ENCODE measurements at places on chromosomes 2 and 18.

GRCh38 chr2:182499706-182500470 is 73.1 kb upstream of the PDE1A start:
- DNase-seq: no peak

DNA sequence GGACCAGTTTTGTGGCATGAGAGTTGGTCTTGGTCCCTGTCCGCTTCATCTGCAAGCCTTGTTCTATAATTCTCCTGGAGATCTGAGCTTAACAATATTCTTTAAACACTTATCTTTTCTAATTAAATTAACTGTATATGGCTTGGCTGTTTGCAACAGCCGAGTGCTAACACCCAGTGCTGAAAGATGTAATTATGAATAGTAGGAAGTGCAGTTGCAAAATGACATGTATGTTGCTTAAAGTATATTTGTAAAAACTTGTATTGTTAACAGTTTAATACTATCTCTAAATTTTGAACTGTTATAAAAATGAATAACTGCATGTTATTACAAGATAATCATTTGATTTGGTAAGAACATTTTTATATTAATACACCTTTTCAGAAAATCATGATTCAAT is 45.1 kb downstream of the CCDC102B start:
- DNase-seq: no peak

GRCh38 chr2:169301596-169302335 is 60.6 kb downstream of the LRP2 start:
- no peak for DNase-seq

DNA sequence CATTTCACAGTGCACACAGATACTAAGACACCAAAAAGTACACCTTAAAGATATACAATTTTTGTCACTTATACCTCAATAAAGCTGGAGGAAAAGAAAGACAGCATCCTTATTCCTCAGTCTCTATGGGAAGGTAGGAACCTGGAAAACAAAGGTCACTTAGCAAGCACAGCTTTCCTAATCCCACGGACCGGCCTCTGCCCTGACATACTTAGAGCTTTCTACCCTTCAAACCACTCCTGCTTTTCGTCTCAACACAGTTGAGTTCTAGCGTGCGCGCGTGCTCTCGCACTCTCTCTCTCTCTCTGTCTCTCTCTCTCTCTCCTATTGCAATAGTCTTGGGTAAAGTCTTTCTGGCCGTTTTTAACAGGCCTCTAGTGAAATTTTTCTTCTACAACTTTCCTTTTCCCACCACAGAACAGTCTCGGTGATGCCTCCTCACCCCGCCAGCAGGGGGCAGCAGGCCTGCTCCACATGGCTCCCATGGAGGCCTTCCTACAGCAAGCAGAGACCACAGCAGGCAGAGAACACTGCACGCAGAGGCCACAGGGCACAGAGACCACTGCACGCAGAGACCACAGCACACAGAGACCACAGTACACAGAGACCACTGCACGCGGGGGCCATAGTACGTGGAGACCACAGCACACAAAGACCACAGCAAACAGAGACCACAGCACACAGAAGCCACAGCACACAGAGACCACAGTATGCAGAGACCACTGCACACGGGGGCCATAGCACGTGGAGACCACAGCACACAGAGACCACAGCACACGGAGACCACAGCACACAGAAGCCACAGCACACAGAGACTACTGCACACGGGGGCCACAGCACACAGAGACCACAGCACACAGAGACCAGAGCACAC is 106.9 kb downstream of the FBXO15 start:
- DNase-seq: no peak

DNA sequence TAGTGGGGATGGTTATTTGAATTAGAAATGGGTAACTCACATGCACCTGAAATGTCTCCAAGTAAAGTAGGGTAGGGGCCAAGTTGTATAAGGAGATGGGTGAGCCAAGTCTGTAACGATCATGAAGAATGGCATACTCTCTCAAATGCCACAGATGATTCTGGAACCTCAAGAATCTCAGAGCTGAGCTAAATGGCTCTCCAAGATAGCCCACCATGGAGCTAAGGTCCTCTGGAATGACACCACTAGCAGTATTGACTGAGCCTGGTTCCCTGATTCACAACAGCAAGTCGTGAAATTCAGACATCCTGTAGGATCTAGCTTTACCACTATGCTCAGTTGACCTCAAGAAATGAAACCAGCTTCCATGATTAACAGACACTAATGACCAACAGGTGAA is 115.9 kb upstream of the EPAS1 start:
- no peak for DNase-seq

DNA sequence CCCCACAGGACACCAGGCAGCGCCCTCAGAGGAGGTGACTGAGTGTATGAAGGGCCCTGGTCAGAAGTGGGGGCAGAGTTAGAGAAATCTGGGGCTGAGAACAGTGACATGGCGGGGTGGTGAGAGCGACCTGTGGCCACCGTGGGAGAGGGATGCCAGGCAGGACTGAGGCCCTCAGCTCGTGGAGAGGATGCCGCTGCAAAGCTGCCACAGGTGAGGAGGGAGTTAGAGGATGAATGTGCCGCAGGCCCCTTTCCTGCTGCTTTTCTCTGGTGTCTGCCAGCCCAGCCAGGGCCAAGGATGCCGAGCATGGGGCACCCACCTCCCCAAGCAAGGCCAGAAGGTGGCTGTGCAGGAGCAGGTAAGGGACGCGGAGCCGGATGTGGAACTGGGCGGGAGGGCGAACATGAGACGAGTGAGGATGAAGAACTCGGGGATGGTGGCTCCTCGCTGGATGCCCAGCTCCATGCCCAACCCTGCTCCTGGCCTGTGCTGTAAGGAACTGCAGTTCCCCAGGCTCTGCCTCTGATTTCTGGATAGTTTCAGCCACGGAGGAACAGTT is 269.2 kb upstream of the HDAC4 start:
- DNase-seq: no peak

DNA sequence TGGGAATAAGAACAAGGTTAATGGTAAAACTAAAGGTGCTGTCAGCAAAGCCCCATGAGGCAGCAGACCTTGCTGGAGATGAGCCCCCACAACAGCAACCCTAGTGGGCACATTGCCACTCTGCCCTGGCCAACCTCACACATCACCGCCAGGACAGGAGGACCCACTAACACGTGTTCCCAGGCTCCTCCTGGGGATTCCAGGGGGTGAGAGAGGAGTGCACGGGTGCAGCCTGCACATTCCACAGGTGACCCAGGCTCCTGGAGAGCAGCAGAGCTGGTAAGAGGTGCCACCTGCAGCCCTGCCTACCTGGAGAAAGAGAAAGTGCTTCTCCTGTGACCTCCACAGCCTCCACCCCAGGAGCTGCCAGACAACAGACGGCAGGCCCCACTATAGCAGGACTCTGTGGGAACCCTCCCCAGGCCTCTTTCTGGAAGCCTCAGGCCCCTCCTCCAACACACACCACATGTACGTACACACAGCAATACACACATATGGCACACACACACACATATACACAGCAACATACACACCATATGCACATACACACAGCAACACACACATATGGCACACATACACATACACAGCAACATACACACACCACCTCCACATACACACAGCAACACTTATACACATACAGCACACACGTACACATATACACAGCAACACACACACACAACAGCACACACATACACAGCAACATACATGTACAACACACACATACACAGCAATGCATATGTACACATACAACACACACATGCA is 187.1 kb downstream of the GLI2 start:
- DNase-seq: no peak

GRCh38 chr2:74005786-74006185 is 21.1 kb downstream of the TET3 start:
- DNase-seq: no peak

- peak; percentile 80 for DNase-seq
Observed at GRCh38 chr18:76803814-76804213, 18.5 kb upstream of the ZNF236 start.
